ENCODE measurements at places on chromosomes 2 and 18.

- no peak for DNase-seq
Observed at GRCh38 chr2:97726261-97727064, 13.1 kb downstream of the ZAP70 start.

DNA sequence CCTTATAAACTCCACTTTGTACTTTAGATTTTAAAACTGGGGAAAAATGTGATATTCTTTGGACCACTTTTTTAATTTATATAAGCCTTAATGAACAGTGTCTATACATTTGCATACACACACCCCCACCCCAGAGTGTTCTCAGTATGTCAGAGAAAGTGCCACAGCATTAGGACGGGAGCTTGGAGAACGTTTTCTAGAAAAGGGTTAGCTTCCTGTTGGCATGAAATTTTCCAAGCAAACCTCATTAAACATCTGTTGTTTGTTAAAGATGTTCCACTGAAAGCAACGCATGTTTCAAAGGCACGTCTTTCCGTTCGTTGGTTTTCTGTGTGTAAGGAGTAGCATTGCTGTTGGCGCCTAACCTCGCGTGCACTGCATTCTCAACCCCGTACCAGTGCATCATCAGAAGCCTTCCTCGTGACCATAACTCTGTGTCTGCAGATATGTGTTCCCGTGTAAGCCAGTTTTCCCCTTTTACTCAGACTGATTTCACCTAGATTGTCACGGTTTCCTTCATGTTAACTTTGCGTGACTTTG lies 228.5 kb downstream of the ALPK2 start:
- no peak for DNase-seq

- no peak for DNase-seq
Observed at GRCh38 chr2:160551259-160551658, 57.7 kb upstream of the RBMS1 start.

- no peak for DNase-seq
Observed at GRCh38 chr2:237160271-237160919, 74.7 kb downstream of the COPS8 start.

DNA sequence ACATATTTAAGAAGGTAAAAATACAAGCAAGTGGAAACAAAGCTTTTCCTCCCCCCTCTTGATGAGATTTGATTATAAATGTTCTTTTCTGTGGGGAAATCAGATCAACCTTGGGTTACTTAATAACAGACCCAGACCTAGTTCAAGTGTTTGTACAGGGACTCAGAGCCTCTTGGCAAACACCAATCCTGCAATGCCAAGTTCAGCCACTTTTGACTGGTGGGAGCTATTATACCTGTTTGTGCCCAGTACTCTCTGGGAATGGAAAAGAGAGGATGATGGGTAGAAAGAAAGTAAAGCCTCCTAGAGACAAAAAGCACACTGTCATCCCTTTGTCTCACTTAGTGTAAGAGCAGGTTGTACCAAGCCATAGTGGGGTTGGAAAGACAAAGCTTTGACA lies 63.8 kb upstream of the EPHA4 start:
- no peak for DNase-seq

- DNase-seq, result no peak
Observed at GRCh38 chr18:8337211-8337610, 272.0 kb upstream of the RAB12 start.

GRCh38 chr2:12619975-12620374 lies 96.8 kb upstream of the TRIB2 start:
- DNase-seq, result no peak

GRCh38 chr18:29488617-29489016 lies 1311.7 kb upstream of the CDH2 start:
- no peak for DNase-seq

- DNase-seq, result no peak
Observed at GRCh38 chr2:240377366-240377765, 58.1 kb upstream of the GPC1 start.

DNA sequence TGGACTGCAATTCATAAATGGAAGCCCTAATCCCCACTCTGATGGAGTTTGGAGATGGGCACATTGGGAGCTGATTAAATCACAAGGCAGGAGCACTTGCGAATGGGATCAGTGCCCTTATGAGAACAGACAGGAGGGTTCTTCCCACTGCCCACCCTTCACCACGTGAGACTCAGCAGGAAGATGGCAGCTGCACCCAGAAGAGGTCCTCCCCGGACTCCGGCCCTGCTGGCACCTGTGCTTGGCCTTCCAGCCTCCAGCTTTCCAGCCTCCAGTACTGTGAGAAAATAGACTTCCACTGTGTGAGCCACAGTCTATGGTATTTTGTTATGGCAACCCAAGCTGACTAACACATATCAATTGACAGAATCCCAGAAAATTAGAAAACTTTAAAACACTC lies 267.6 kb upstream of the SALL3 start:
- no peak for DNase-seq

DNA sequence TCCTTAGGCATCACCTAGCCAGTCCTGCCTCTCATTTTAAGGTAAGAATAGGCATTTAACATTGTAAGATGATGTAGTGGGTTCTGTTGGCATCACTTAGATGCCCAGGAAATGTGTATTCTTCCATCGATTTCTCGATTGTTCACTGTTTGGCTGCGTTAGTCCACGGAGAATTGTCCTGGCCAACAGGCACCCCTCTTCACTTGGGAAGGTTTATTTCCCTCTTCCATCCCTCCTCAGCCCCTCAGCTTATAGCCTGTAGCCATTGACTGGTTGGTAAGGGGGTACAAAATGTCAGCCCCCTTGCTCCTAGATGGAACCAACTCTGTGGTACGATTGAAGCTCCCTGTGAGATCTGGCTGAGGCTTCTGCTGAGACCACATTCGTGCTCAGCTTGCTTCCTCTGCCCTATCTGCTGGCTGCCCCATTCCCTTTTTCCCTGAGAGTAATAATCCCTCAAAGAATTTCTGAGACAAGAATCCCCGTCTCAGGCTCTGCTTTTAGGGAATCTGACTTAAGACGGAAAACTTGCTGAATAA lies 43.4 kb downstream of the PLEKHA3 start:
- no peak for DNase-seq
